Smooth muscle cell of the brain vasculature (primary cell): ENCODE measurements at places on chromosomes 2 and 18.

DNA sequence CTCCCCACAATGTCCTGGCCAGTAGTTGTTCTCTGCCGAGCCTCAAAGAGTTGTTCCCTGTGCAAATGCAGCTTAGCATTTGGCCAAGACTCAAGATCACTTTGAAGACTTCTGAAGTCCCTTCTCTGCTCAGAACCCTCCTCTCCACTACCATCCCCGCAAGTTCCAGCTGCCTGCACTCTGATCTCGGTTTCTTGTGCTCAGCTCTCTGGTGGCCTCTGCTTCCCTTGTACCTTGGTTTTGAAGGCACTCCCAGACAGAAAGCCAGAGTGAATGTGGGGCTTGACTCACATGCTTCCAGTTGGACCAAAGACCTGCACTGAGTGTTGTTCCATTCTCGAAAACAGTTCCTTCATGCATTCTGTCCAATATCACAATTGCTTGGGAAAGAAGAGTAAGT lies 28.6 kb downstream of the CRACDL start:
- no peak for DNase-seq

DNA sequence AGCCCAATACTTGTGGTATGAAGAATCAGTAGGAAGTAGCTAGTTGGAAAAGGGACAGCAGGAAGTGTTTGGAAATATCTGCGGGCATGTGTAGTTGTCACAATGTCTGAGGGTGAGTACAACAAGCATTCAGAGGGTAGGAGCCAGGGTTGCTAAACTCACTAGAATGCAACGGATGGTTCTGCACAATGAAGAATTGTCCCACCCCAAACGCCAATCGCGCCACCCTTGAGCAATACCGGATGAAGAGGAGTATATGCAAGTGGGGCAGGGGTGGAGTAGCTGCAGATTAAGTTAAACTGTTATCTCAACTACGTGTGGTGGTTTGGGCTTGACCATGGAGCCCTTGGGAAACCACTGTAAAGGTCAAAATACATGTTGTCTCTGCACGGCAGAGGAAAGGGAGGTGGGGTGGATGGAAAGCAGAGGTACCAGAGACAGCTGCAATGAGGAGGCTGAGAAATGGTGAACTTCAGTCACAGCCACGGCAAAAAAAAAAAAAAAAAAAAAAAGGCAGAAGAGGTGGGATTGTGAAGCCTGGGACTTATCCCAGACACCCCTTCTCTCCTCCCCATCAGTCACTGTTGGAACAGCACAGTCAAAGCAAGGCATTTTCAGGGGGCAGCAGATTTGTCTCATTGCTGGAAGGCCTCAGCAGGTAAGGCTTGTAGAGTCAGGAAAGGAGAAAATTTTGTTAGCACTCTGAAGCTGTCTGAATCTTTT lies 5.2 kb downstream of the CCL20 start:
- no peak for DNase-seq

GRCh38 chr2:136206613-136207012 lies 88.7 kb upstream of the CXCR4 start:
- no peak for DNase-seq

DNA sequence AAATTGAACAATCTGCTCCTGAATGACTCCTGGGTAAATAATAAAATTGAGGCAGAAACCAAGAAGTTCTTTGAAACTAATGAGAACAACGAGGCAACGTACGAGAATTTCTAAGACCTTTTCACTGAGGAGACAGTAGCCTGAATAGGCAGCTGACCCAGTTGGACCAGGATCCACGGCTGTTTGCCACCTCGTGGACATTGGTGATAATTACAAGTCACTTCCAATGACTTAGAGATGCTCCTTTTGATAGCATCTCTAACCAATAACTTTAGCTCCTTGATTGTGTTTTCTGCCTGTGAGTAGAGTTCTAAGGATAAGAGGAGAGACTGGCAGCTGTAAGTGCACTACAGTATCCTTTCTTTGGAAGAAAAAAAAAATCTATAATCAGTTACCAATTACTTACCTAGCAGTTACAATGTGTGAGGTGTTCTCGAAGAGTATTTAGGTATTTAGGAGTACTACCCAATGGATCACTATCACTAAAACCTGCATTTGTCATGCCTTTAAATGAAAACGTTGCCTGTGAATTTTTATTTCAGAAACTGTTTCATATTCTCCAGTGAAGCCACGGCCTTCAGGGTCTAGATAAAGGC lies 31.3 kb upstream of the CNTNAP5 start:
- no peak for DNase-seq

DNA sequence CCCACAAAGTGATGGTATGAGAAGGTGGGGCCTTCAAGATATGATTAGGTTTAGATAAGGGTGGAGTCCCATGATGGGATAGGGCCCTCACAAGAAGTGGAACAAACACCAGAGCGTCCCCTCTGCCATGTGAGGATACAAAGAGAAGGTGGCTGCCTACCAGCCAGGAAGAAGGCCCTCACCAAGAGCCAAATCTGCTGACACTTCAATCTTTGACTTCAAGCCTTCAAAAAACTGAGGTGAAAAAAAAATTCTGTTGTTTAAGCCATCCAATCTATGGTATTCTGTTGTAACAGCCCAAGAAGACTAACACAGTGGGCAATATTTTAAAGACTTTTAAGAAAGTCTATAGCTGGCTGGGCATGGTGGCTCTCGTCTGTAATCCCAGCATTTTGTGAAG lies 522.1 kb downstream of the NRXN1 start:
- no peak for DNase-seq

GRCh38 chr2:8315531-8316165 lies 366.2 kb upstream of the ID2 start:
- no peak for DNase-seq

GRCh38 chr2:43360137-43360536 lies 133.7 kb upstream of the ZFP36L2 start:
- no peak for DNase-seq

DNA sequence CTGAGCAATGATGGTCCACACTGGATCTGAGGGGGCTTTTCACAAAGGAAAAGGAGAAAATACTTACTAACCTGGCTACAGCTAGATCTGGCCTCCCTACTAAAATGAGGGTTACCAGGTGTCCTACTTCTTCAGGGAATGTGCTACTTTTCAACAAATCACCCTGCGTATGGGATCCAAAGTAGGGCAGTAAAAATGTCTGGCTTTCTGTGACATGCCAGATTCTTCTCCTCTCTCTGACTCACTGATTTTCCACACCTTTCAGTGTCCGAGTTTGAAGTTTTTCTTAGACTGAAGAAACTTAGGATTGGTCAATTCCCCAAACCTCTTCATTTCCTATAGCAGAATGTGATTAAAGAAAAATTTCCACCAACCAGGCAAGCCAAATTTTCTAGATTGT lies 71.2 kb downstream of the SLC8A1 start:
- no peak for DNase-seq

DNA sequence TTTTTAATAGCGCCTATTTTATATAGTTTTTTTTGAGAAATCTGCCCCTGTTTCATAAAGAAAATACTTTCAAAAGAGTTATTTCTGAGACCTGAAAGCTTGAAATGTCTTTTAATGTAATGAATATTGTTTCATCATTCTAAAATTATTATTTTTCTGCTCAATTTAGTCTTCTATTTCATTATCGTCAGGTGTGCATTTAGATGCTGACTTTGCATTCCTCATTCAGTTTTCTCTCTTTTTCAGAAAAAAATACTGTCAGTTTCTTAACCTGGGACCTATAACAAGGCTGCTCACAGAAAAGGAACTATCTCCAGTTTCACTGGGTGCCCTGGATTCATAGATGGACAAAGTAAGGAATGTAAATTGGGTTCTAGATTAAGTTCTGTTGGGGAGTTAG lies 1631.7 kb downstream of the SUCLG1 start:
- DNase-seq: no peak
